ENCODE measurements at places on chromosomes 12 and 14.

GRCh38 chr12:96811083-96811482 lies 96.0 kb upstream of the NEDD1 start:
- DNase-seq = no peak

GRCh38 chr14:68977180-68977717 lies 1.9 kb downstream of the ACTN1 start:
- DNase-seq = peak; percentile 29

DNA sequence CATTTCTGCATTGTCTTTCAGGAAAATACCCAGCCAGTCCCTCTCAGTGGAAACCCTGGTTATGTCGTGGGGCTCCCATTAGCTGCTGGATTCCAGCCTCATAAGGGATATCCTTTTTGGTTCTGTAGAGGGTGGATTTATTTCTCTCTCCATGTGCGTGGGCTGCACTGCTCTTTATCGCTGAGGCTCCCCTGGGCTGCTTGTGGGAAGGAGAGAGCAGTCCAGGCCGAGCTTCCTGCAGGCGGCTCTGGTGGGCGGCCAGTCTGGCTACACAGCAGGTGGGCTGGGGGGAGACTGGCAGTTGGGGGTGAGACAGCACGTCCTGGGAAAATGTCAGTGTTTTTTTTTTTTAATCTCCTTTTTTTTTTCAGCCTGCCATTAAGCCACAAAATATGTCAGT lies 27.6 kb downstream of the TCTN1 start:
- no peak for DNase-seq

GRCh38 chr12:107385509-107385908 lies 292.2 kb upstream of the CRY1 start:
- no peak for DNase-seq

DNA sequence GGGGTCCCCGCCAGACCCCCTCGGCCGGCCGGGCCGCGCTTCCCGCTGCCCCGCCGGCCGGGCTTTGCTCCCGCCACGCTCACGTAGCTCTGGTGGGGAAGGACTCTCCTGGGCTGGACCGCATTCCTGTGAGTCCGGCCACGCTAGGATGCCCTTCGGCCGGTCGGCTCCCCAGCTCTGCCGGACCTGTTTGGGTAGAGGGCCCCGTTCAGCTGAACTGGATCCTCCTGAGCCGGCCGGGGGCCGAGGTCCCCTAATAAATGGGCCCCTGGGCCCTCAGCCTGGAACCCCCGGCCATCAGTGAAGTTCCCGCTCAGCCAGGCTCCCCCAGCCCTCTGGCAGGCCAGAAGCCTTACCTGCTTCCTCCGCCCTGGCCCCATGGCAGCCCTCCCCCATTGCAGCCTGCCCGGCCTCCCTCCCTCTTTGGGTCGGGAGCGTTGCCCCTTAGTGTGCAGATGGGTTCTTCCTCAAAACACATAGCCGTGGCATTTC lies 593 bp downstream of the UNC119B start:
- DNase-seq = peak; percentile 22

DNA sequence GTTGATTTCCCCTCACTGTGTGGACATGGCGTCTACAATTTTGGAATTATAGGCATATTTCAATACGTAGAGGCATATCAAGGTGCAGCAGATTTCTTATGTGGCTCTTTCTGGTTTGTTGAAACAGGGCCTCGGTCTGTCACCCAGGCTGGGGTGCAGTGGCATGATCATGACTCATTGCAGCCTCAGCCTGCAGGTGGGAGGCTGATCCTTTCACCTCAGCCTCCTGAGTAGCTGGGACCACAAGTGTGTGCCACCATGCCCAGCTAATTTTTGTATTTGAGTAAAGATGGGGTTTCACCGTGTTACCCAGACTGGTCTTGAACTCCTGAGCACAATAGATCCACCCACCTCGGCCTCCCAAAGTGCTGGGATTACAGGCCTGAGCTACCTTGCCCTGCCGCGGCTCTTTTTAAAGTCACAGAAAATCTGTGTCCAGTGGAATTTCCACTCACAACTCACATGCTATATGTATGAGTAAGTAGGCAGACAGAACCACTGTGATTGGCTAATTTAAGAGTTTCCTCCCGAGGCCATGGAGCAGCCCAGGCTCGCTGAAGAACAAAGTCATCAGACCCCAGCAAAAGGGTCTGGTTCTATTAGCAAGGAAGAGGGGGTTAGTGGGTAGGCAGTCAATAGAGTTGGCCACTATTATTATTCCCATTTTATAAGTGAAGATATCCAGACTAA lies 9.1 kb downstream of the GNG2 start:
- DNase-seq = peak; percentile 66

DNA sequence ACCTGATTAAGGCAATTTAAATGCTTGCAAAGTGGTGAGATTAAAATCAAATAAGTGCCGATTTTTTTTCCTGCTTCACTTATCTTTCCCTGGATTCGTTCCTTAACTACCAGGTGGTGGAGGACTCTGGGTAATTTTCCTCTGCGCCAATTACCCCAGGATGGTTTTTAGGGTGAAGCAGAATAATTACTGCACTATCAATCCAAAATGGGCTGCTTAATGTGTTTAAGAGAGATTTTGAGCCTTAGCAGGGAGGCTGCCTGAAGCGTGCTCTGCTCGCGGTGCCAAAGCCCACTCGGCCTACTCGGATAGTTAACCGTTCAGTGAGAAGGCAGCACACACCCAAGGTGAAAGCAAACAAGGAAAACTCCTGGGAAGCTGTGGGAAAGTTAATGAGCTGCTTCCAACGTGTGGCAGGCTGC lies 274.9 kb upstream of the LMO3 start:
- no peak for DNase-seq

DNA sequence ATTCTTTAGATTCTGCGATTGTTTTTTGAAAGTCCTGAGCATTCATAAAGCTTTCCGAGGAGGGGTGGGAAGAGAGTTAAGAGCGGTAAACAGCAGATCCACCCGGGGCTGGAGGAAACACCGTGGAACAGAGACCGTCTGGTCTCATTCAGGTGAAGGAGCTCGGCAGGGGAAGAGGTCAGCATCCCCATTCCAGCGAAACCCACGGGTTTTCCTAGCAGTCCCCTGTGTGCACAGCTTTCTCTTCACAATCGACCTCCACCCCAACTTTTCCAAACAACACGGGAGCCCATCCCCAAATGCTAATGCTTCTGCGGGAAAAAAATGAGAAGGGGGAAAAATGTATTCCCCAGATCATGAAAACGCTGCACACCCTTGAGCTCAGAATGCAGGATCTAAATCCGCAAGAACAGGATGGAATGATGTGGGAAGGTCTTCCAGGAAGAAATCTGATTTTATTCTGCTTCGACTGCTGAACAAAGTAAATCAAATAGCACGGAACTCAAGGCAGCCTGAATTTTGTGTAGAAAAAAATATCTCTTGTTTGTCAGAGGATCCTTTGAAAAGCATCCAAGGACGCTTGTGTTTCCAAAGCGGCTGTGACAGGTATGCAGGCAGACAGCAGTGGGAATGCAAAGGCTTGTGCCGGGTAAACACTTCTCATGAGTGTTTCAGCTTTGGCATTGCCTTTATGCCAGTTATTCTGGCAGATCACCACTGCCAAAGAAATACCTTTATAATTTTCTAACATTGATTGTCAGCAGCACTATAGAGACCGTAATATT lies 128.8 kb downstream of the NDUFA12 start:
- no peak for DNase-seq

DNA sequence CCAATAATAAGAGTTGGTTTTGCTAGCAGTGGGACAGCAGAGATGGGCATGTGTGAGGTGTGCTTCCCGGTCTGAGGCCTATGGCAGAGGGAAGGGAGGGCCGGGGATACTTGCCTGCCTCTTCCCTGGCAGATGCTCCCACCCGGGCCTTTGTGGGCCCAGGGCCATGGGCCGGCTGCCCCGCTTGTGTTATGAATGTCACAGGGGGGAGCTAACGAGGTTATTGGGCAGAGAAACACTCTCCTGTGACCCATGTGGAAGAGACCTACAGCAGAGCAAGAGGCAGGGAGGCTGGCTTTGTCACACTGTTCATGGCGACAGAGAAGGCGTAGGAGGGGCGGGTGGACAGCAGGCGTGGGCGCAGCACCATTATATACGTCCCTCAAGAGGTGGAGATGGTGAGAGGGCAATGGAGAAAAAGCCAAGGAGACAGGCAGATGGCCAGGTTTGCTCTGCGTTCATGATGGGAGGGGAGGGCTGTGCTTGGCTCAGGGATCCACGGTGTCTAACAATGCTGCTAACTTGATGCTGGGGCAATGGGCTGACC lies 13.3 kb downstream of the CCND2 start:
- no peak for DNase-seq

Data from stimulated activated CD4-positive, alpha-beta T cell treated with anti-CD3 and anti-CD28 coated beads, Interleukin-4, amount 100 ng/mL, for 24 hours (primary cell).